ENCODE measurements at places on chromosomes 7 and 10.

DNA sequence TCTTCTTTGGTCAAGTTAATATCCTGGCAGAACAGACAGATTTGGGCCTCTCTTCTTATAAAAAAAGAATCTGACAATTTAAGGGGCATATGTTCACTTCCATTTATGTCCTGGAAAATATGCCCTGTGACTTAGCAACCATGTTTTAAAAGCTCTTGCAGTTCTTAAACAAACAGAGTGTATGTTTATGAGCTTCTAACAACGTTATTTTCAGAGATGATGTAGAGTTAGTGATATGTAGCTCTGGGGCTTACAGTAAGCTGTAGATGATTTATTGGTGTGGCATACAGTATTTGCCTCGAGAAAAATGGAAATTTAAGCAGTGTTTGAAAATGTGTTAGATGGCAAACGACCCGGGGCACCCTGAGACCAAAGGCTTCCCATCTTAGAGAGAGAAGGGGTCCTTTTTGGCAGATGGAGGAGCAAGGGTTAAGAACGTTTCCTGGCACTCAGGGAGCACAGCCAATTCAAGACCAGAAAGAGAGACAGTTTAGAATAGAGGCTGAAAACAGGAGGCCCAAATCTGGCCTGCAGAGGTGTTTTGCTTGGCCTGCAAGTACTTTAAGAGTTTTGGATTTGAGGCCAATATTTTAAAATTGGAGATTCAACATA lies 397.5 kb downstream of the KCNMA1 start:
- no peak for DNase-seq

DNA sequence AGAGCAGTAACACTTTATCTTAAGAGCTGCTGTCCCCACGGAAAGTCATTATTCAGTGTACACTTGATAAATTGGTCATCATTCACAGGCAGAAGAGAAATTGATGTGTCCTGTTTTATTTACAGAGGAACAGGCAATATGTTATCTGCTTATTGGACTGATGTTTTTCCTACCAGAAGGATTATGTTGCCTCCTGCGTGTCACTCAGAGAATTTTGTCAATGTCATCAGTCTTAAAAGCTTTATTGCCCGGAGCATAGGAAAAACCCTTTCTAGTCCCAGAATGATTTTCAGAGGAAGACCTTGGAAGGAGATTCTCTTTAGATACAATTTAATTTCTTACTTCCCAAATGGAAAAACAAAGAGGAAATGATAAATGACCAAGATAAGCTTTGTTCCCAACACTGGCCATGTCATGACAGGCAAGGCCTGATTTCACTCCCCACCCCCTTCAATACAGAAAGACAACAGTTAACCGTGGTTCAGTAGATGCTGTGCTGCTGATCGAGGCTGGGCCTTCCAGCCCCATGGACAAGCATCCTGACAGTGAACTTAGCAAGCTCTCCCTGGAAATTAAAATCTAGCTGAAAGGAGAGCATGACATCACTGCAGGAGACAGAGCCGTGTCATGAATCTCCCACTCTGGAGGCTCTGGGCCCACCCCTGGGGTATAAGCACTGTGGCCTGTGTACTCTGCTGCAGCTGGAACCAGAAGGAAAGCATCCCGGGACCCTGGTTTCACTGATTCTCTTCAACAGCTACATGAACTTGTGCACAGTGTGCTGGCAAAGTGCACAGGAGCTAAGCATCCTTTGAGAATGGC lies 118.8 kb upstream of the LYZL2 start:
- no peak for DNase-seq

- DNase-seq = no peak
Observed at GRCh38 chr10:69816521-69816920, 14.8 kb downstream of the COL13A1 start.

DNA sequence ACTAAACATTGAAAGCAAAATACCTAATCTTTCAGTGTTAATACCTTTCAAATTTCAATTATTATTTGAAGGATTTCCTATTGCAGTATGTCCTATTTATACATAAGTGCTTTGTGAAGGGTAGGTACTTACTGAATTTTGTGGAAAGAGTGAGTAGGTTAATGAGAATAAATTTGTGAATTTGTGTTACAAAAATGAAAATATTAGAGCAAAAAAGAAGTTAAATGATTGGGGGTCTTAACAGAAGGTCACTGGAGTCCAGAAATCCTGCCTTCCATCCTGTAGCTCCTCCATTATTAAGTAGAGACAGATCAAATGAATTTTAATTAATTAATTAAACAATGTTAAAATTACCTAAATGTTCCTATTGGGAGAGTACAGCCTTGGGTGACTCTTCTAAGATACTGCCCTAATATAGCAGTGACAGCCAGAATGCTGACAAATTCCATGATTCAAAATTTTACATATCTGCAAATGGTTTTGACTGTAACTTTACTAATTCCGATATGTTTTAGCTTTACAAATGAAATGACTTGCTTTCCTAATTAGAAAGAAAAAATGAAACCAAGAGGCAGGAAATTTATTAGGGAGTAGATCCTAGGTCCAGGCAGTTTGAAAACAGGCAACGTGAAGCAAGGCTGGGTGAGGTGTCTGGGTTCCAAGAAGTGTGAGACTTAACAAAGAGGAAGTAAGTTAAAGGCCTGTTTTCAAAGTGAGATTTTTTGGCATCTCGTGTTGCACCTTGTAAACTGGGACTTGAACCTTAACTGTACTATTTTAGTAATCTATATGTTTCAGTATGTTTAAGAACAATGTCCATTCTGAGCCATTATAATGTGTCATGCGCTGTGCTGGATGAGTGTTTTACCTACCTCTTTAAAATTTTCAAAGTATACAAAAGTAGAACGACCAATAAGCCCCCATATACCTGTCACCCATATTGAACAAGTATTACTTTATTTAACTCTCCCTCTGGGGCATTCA lies 1.5 kb downstream of the PIK3CG start:
- no peak for DNase-seq

DNA sequence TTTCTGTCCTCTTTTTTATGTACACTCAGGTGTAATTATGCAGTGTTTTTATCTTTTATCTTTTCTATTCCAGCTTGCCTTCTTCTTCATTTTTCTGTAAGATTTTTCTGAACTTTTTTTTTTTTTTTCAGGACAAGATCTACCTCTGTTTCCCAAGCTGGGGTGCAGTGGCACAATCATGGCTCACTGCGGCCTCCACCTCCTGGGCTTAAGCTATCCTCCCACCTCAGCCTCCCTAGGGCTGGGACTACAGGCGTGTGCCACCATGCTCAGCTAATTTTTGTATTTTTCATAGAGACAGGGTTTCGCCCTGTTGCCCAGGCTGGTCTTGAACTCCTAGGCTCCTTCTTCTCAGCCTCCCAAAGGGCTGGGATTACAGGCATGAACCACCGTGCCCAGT lies 6.3 kb upstream of the CALD1 start:
- no peak for DNase-seq

- DNase-seq = no peak
Observed at GRCh38 chr10:115441907-115442545, 348.9 kb downstream of the ATRNL1 start.

- DNase-seq = no peak
Observed at GRCh38 chr7:77209479-77210139, 10.0 kb upstream of the FGL2 start.

GRCh38 chr7:74535951-74536356 lies 82.2 kb downstream of the GTF2IRD1 start:
- no peak for DNase-seq

DNA sequence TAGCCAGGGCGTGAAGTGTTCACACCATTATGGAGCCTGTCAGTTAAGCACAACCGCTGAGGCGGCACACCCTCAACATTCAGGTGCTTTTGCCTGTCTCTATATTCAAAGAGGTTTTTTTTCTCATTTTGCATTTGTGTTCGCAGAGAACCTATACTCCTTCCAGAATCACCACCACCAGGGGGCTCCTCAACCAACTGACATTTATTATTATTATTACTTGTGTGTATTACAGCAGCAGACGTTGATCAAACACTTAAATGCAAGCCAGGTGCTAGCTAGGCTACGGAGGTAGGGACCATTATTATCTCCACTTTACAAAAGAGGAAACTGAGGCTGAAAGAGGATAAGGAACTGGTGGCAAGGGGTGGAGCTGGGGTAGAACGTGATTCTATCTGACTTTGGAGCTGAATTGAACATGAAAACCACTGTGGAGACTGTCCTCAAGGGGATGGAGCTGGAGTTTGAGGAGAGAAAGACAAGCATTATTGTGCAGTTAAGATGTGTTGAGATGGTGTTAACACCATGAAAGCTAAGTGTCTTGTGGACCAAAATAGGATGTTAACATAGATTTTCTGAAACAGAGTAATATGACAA lies 133.8 kb upstream of the PLXNA4 start:
- DNase-seq = peak; percentile 49

GRCh38 chr7:147492606-147493005 lies 1098.0 kb upstream of the C7orf33 start:
- DNase-seq = no peak

DNA sequence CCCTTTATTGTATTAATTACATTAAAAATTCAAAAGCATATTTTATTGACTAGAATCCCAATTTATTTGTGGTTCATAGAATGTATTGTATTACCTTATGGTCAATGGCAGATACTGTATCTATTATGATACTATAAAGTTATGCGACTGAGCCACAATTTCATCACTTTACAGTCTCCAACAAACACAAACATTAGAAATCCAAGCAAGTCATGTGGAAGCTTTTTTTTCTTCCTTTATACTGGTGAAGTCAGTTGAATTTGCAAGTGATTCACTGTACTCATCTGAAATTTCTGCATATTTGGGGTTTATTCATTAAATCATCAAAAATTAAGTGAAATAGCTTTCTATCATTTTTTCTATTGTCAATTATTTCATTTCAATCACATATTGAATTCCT lies 54.3 kb downstream of the BMPER start:
- no peak for DNase-seq

- no peak for DNase-seq
Observed at GRCh38 chr7:150514748-150515222, at the start of gene GIMAP7. Gene GIMAP7 (plus strand): TSS chr7:150514872. CDS start chr7:150519975, 5,103 bp downstream.

DNA sequence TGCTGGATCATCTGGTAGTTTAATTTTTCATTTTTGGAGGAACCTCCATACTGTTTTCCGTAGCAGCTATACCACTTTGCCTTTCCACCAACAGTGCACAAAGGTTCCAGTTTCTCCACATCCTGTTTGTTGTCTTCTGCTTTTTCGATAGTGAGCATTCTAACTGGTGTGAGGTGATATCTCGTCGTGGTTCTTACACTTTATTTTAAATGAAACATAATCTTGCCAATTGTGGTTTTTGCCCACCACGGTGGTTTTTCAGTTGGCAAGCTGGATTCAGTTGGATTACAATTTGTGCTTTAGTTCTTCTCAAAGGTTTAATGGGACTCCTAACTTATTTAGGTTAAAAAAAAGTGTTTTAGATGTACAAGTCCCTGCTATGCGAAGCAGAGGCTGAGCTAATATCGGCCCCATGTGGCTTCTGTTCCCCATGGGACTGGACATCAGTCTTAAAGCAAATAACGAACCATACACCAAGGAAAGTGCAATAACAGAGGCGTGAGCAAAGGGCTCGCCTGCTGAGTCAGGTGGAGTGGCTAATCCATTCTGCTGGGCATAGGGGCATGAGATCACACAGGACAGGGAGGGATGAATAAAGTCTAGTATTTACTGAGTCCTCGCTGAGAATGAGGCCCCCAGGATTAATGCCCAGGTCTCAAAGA lies 153.6 kb downstream of the AOAH start:
- peak; percentile 15 for DNase-seq

All from astrocyte of the hippocampus (primary cell).